Astrocyte of the hippocampus (primary cell): ENCODE measurements at places on chromosomes 11 and 22.

- DNase-seq = no peak
Observed at GRCh38 chr22:17242641-17243040, 23.4 kb upstream of the ADA2 start.

DNA sequence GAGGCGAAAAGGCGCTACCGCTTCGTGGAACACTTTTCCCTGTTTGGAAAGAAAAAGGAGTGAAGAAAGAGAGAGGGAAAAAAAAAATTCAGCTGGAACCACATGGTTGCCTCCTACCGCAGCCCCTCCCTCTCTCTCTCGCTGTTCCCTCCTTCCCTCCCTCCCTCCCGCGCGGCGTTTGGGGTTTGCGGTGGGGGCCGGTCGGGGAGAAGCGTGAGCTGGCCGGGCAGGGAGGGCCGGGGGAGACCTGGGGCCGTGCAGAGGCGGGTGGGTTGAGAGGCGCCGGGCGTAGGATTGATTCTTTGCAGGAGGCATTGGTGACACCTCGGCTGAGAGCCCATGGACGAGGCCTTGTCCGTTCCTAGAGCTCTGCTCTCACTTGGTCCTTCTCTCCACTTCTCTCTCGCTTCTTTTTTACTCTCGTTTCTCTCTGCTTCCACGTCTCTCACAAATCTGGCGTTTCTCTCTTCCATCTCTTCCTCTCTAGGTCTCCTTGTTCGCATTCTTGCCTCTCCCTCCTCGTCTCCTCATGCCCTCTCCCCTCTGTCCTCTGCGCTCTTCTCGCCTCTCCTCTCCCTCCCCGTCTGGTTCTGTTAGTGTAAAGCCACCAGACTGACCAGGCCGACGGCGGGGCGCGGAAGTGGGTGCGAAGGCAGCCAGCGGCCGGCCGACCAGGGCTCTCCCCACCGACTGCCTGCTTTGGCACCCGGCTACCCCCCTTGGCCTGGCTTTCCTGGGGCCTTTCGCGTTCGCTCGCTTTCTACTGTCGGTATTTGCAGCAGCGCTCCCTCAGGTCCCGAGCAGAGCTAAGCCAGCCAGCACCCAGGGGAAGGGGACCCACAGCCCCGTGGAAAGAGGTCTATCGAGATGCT is at the start of gene CLMP:
CLMP (minus strand) TSS at position 61 of the 872 bp plus-strand sequence. CDS start 308 bp downstream, outside the sequence.
- peak; percentile 77 for DNase-seq

DNA sequence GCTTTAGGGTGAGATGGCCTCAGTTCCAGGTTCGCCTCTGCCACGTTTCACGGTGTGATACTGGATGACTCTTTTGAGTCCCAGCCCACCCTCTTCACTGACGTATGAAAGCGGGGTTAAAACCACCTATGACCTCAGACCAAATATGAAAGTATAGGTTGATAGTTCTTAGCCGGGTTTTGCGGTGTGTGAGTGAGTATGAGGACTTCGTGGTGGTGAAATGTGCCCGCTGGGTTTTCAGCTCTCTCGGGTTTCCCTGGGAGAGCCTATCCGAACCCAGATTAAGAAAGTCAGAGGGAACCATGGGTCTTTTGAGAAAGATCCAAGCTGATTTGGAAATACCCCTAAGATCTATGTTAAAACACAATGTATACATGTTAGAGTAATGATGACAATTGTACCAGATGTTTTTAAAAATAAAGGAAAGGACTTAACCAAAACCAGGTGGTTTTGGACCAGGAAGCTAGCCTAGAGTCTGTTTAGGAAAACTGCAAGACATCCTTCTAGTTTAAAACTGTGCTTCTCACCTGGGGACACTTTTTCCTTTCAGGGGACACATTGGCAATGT is 25.8 kb upstream of the ST3GAL4 start:
- DNase-seq = no peak

DNA sequence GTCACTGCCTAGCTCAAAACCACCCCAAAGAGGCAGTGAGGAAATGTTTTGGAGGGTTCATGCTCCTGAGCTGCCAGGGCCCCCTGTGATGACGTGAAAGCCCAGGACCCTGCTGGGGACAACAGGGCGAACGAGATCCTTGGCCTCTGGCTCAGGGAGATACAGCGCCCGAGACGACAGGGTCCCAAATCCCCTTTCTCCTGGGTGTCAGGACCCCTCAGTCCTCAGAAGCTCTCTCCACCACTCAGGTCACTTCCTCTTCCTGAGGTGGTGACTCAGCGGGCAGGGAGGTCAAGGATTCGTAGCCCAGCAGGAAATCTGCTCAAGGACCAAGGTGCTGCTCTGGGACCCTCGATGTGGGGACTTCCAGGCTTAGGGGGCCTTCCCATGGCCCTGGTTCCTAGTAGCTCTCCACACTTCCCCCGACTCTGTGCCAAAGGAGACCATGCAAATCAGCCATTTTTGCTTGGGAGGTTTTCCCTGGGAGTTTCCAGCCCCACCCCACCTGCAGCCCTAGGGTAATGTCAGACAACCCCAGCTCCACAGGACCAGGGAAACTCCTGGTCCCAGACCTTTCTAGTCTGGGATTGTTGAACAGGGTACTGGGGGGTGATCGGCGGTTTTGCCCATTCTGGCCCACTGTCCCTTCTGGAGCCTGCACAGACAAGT is 12.8 kb downstream of the BCL9L start:
- DNase-seq = peak; percentile 47

- DNase-seq = peak; percentile 43
Observed at GRCh38 chr11:76234416-76235232, 28.3 kb upstream of the WNT11 start.
